ENCODE measurements at places on chromosomes 2 and 18.
A peak's percentile ranks its signal among the peaks of the same experiment; 100 is the strongest.

- peak; percentile 37 for DNase-seq
Measured at GRCh38 chr2:101732199-101732598, 34.7 kb downstream of the MAP4K4 start.

GRCh38 chr18:48023334-48024008, 93.0 kb upstream of the SMAD2 start:
- peak; percentile 59 for DNase-seq

GRCh38 chr2:118046634-118047210, 32.9 kb upstream of the CCDC93 start:
- peak; percentile 72 for DNase-seq

GRCh38 chr18:53843763-53844162, 380.7 kb downstream of the MBD2 start:
- no peak for DNase-seq

DNA sequence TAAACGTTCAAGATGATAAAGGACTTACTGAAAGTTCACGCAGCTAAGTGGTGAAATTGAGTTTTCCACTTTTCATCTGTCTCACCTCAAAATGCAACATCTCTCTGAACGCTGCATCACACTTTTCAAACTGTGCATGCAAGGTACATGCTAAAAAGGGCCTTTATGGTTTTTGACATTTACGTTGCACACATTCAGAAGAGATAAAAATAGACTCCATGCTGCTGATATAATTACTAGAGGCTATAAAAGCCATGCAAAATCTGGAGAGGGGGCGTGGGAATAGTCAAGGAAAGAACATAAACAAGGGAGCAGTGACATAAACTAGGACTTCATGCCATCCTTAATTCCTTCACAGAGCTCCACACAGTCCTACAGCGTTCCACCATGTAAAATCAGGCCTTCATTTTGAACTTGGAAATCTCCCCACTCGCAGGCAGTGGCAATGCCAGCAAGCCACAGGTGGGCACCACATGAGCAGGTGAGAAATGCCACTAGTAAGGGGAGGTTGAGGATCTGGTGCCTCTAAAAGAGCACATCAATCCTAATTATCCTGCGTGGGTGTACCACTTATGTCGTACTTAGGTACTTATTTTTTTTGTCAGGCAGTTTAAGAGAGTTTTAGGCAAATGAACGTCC, 71.4 kb downstream of the ZEB2 start:
- DNase-seq = no peak

- no peak for DNase-seq
Measured at GRCh38 chr2:204591225-204591624, 46.0 kb downstream of the PARD3B start.

DNA sequence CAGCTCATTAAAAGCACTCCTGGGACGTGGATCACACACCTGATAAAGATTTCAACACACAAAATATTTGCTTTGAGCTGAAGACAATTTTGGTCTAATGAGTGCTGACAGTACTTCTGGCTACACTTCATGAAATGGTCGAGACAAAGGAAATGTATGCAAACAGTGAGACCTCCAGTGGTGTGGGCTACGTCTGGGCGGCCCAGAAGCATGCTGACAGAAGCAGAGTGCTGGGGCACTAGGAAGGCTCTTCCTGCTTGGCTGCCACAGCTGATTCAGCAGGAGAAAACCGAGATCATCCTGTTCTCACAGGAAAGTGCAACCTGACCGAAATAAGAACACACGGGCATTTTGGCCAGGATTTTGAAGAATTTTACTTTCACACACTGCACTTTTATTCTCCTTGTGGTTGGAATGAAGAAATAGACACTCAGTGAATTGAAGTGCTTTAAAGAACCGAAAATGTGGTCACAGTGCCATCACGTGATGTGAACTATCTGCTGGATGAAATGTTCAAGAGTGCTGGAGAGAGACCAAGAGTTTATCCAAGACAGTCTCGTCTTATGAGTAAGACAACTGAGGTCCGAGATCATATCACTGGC, 149.5 kb downstream of the CCBE1 start:
- DNase-seq = peak; percentile 78

GRCh38 chr2:216478791-216479190, 19.9 kb upstream of the RPL37A start:
- DNase-seq = no peak

DNA sequence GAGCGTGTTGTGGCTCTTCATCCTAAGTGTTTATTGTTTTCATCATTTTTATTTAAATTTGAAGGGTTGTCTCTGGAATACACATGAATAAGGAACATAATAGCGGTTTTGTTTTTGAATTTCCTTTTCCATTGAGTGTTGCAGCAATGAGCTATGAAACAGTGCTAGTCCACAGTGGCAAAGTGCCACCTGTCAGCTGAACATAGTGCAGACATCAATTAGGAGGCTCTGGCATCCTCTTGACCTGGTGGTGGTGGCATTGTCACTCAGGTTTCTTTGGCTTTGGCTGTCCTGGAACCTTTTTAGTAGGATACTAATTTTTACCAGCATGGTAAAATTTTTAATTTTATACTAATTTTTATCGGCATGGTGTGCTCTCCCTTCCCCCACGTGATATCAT, 63.2 kb downstream of the UGGT1 start:
- no peak for DNase-seq

- DNase-seq = no peak
Measured at GRCh38 chr2:113201496-113202304, 27.9 kb downstream of the PSD4 start.

- DNase-seq = peak; percentile 13
Measured at GRCh38 chr2:170895023-170895757, 33.9 kb upstream of the GORASP2 start.

DNA sequence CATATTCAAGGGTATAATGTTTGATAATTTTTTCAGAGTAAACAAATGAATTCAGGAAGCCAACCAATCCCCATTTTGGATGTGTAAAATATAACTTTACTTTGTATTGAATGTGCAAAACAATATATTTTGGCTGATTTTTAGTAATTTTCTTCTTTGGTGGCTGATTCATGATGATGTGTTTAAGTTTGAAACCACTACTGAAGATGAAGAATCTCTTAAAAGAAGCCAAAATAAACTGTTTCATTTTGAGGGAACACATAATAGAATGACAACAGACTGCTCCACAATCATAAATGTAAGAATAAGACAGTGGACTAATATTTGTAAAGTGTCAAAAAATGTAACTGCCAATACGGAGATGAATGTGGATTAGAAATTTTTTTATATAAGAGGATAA, 52.5 kb upstream of the TRIM43 start:
- no peak for DNase-seq

DNA sequence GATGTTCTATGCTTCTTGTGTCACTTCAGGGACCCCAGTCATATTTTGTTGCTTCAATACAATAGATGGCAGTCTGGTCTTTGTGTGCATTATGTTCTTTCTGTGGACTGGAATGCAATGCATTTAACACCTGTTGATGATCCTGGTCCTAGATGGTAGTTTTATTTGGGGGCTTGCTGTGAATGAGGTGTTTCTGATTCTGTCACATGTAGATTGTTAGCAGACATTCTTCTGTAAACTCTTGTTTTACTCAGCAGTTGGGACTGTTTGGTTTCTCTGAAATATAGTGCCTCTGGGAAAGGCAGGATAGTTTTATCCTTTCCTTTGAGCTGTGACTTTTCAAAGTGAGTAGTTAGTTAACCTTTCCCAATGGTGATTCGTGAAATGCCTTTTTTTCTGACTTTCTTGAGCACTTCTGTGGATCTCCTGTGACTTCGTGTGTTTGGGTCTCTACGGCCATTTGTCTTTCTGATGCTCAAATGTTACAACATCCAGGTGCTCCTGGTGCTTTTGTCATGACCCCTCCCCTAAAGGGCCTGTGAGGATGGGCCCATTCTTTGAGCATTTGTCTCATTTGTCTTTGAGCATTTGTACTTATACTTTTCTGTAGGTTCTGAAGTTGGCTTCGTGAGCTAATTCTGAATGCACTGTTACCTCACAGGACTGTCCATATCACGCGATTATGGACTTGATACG, 20.8 kb downstream of the ADNP2 start:
- no peak for DNase-seq

GRCh38 chr2:164717000-164717803, 95.9 kb upstream of the GRB14 start:
- peak; percentile 63 for DNase-seq

DNA sequence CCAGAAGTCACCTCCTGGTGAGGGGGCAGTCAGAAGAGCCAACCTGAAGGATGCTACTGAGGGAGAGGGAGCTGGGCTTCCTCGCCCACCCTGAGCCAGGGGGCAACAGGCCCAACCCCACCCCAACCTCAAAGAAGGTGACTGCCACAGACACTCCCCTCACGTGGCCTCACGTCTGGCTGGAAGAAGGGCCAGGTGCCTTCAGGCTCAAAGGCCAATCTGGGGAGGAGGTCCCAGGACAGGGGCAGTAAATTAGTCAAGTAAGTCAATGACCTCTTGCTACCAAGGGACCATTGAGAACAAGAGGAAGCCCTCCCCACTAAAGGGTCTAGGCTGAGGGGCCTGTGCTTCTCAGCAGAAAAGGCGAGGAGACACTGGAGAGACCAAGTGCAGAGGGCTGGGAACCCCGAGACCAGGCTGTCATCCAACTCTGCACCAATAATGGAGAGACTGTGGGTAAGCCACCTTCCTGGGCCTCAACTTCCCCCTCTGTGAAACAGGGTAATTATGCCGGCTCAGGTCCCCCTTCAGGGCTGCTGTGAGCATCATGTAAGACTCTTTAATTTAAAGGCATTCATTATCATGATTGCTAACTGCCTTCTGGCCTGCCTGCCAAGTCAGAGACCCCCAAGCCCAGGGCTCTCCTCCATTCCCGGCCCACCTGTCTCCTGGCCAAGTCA, 20.2 kb upstream of the TNS1 start:
- DNase-seq = no peak

- DNase-seq = no peak
Measured at GRCh38 chr2:134976074-134976702, 57.6 kb downstream of the CCNT2 start.

- DNase-seq = peak; percentile 66
Measured at GRCh38 chr2:189254268-189254883, 74.8 kb upstream of the COL5A2 start.

- peak; percentile 62 for DNase-seq
Measured at GRCh38 chr2:229164545-229165249, 106.4 kb downstream of the PID1 start.

- no peak for DNase-seq
Measured at GRCh38 chr2:43152186-43152585, 74.2 kb downstream of the ZFP36L2 start.

DNA sequence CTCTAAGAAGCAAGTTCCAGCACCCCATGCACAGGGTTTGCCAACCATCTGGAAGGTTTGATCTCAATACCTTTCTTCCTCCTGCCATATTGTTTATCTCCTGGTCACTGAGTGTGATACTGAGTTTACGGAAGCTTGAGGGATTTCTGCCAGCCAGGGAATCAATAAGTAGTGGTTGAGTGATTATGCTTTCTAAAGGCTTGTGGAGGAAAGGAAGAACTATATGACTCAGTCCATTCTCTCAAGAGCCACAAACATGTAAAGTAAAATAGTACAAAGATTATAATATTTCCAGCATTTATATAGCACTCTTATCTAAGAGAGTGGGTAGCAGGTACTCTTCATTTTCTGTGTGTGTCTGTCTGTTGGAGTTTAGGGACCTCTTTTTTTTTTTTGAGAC, 49.2 kb downstream of the SLC4A3 start:
- DNase-seq = no peak

GRCh38 chr2:178702361-178702760, 104.9 kb downstream of the TTN start:
- DNase-seq = no peak

- peak; percentile 77 for DNase-seq
Measured at GRCh38 chr2:174059178-174059883, 94.2 kb upstream of the SP3 start.

DNA sequence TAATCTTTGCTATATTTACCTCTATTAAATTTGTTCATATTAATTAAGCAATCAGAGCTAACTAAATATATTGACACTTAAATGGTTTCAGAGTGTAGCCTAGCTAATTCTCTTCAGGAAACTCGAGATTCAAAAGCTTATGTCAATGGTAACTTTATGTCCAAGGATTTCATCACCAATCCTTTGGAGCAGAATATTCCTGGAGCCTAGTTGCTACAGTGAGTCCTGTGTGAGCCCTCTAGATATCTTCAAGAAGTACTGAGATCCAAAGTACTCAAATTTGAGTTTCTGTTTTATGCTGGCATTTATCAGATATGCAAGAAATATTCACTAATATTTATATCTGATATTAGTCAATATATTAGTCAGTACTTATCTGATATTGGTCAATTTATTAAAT, 31.3 kb downstream of the DTNA start:
- DNase-seq = no peak

GRCh38 chr18:39365836-39366485, 1800.4 kb upstream of the CELF4 start:
- no peak for DNase-seq

DNA sequence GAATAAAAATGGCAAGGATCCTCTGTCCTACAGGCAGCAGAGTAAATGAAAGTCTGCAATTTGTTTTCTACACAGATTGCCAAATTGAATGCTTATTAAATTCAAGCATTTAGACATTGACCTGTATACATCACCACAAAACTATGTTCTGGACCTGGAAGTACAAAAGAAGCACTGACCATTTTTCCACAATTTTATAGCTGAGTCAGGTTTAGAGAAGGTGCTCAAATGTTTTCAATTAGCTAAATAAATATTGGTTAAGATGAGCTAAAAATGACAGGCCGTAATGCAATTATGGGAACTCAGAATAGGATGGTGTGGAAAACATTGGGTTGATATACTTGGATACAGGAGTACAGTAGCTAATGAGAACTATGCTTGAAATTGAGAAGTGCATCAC, 490.7 kb upstream of the MEIS1 start:
- DNase-seq = no peak

GRCh38 chr2:120764492-120764891, 28.8 kb downstream of the GLI2 start:
- no peak for DNase-seq

- DNase-seq = no peak
Measured at GRCh38 chr2:219042750-219043149, 1.4 kb upstream of the CFAP65 start.

- DNase-seq = no peak
Measured at GRCh38 chr2:237942513-237942899, 24.3 kb upstream of the UBE2F start.

- no peak for DNase-seq
Measured at GRCh38 chr2:138475277-138475776, 26.2 kb upstream of the SPOPL start.
